CD8-positive, alpha-beta T cell (primary cell): ENCODE measurements at places on chromosomes 12 and 14.
A peak's percentile ranks its signal among the peaks of the same experiment; 100 is the strongest.

DNA sequence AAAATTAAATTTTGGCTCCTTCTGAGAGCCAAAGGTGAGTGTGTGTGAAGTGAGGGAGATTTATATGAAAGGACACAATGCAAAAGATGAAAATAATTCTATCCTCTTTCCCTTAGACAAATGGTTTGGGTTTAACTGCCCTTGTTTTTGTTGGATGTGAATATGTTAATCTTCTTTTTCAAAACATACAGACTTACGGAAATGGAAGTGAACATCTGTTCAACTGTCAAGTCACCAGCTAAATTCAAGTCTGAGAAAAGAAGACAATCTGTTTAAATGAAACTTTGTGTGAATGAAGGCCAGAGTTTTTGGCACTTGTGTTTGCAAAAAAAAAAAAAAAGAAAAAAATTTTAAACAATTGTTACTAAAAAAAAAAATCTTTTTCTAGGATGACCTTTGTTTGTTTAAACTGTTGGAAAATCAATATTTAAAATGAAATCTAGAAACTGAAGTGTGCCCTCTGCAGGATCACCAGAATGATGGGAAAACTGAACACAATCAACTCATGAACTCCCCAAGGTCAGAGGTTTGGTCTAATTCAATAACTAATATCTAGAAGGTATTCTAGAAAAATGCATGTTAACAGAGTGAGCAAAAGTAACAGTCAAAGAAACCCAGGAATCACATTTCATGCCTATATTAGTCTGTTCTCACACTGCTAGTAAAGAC lies 448.8 kb downstream of the FLRT2 start:
- DNase-seq = no peak

DNA sequence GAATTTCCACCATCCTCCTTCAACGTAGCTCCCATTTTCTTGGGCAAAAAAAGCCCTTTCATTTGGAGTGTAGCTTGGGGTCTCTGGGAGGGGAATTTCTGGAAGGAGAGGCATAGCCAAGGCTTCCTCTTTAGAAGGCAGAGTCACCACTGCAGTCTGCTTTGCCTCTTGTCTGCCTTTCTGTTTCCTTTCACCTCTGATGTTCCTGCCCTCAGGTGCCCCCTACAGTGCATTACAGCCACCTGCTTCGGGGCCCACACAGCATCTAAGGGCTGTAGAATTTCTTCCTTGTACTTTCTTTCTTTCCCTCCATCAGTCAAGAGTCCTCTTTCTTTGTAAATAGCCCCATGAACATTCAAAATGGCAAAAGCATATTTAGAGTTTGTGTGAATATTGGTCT lies 1313.9 kb downstream of the TMEM121 start:
- peak; percentile 57 for DNase-seq

- no peak for DNase-seq
Measured at GRCh38 chr12:12938541-12938940, 13.4 kb downstream of the GPRC5D start.

- DNase-seq = no peak
Measured at GRCh38 chr12:25992026-25992782, 33.7 kb downstream of the RASSF8 start.

- no peak for DNase-seq
Measured at GRCh38 chr14:75335571-75335970, 56.9 kb downstream of the FOS start.

- DNase-seq = no peak
Measured at GRCh38 chr12:29054858-29055663, 94.0 kb upstream of the FAR2 start.

GRCh38 chr12:27221625-27222387 lies 22.3 kb upstream of the STK38L start:
- no peak for DNase-seq

DNA sequence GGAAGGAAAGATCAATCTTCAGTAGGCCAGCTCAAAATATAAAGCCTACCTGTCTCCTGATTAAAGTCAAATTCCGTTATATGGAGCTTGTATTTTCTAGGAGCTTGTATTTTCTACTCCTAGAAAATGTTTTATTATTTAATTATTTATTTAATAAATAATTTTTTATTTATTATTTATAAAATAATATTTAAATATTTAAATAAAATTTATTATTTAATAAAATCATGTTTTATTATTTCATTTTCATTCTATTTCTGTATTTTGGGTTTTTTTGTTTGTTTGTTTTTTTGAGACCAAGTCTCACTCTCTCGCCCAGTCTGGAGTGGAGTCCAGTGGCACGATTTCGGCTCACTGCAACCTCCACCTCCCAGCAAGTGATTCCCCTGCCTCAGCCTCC lies 9.7 kb downstream of the OR6C75 start:
- DNase-seq = no peak

- no peak for DNase-seq
Measured at GRCh38 chr14:27727251-27727770, 1039.3 kb upstream of the FOXG1 start.

GRCh38 chr12:109586385-109587296 lies 13.0 kb downstream of the MVK start:
- no peak for DNase-seq

DNA sequence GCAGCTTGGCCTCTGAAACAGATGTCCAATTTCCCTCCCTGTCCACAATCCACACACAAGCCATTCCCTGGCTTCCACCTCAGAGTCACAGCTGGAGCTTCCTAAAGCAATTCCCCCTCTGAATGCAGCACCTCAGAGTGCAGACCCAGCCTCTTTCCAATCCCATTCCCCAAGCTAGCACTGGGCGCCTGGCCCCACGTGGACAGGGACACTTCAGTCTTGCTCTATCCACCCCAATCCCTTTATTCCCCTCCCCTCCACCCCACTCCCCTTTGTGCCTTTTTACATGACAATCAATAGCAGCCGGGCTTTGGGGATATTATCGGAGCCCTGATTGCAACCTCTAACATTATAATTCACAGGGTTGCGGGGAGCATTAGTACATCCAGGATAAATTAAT lies 292.6 kb downstream of the TTC8 start:
- no peak for DNase-seq

- no peak for DNase-seq
Measured at GRCh38 chr14:21405097-21405496, 21.3 kb upstream of the SUPT16H start.

DNA sequence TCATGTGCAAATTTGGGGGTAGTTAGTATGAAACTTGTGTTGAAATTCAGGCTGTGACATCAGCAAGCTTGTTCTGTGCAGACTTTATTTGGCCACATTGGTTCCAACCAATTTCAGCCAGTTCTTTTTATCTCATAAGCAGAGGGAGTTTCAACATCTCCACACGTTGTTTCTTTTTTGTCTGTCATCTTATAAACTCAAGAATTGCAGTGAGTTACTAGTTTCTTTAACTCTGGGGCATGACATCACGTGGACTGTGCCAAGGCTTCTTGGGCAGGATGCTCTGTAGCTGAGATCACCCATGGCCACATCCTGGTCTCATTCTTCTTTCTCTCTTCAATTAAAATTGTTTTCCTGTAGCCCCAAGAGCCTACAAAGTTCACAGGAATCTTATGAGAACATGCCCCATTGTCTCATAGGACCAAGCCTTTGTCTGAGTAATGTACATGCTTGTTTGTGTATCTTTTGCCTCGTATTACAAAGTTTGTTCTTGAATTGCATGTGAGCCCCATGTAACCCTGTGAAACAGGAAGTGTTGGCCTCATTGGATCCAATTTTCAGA lies 982.0 kb upstream of the TMEM132C start:
- no peak for DNase-seq

- DNase-seq = no peak
Measured at GRCh38 chr12:109949089-109949488, 47.1 kb downstream of the GIT2 start.

DNA sequence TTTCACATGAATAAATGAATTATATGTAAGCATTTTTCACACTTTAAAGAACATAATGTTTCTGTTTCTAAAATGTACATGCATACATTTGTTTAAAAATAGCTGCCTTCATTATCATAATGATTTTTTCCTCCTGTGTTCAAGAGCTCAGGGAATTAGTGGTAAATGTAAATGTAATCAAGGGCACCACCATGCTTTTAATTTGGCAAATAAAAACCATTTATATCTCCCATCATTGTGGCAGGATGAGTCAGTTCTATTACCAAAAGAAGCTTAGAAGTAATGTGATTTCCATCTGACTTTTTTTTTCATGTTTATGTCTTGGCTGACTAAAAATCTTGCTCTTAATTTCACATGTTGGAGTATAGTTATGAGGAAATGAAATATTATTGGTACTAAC lies 176.1 kb downstream of the GXYLT1 start:
- DNase-seq = no peak

- no peak for DNase-seq
Measured at GRCh38 chr12:129186952-129187351, 333.7 kb downstream of the GLT1D1 start.

DNA sequence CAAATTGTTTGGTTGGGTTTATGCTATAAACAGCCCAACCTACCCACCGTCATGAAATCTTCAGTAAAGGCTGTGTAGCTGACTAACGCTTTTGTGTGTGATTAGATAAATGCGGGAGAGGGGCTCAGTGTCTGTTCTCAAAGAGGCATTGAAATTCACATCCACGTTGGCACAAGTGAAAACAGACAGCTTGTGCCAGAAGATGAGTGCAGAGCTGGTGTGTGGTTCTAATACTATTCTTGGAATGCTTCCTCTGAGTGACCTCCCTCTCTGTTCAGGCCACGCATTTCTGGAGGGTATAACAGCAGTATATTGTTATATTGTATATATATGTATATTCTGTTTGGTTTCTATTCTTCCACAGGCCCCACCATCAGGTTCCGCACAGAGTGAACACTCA lies 263.8 kb downstream of the APAF1 start:
- DNase-seq = no peak

DNA sequence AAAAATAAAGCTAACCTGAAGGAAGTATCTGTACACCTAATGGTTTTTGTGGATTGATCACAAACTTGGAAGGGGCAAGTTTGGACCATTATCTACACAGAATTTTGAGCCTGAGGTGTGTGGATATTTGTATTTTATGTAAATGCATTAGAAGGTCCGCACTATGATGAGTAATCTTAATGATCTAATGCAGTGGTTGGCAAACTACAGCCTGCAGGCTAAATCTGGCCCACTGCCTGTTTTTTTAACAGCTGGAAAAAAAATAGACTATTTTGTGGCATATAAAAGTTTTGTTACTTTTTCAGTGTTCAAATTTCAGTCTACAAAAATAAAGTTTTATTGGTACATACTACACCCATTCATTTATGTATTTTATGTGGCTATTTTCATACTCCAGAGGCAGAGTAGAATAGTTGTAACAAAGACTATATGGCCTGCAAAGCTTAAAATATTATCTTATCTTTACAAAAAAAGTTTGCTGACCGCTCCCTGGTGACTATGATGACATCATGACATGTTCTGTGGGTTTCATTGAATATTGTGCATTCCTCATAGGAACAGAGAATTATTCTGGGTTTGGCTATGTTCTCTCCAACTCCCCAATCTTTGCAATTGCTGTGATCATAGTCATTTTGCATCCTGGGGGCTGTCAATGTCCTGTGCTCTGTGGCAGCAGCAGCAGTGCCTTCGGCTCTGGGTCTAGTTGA lies 962.6 kb upstream of the FBXO33 start:
- no peak for DNase-seq

- no peak for DNase-seq
Measured at GRCh38 chr12:51974646-51975045, 23.1 kb downstream of the ACVR1B start.

DNA sequence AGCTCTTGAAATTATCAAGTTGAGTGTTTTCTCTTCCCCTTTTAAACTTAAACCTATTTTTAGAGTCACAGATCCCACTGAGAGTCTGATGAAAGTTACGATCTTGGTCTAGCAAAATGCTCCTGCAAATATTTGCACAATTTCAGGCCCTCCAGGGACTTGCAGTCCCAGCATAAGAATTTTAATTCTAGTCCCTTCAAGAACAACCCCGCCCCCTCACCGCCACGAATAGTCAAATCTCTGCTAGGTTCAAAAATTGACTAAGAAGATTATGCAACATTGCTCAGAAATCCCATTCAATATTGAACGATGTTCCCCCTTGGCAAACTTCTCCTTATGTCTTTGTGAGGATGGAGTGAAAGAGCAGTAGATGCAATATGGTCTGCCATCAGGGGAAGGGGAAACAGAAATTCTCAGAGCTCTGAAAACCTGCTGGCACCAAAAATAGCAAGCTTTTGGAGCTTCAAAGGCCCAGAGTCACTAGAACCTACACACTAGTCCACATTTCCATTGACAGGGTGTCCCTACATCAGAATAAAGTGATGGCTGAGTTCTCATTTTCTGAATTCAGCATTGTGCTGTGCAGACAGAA lies 127.5 kb upstream of the CCDC175 start:
- DNase-seq = no peak

DNA sequence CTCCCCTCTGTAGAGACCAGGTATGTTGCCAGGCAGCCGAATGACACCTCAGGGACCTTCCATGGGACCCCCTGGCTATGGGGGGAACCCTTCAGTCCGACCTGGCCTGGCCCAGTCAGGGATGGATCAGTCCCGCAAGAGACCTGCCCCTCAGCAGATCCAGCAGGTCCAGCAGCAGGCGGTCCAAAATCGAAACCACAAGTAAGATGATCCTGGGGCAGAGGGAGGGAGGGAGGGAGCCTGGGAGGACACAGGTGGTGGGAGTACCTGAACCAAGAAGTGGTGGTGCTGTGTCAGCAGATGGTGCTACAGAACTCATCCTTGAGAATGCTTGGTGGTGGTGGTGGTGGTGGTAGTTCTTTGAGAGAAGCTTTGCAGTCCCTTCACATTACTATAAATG lies 1.0 kb downstream of the SMARCD1 start:
- DNase-seq = no peak

- no peak for DNase-seq
Measured at GRCh38 chr14:49553892-49554291, 32.3 kb downstream of the RPS29 start.

GRCh38 chr12:6548966-6549683 lies 6.7 kb downstream of the IFFO1 start:
- no peak for DNase-seq

DNA sequence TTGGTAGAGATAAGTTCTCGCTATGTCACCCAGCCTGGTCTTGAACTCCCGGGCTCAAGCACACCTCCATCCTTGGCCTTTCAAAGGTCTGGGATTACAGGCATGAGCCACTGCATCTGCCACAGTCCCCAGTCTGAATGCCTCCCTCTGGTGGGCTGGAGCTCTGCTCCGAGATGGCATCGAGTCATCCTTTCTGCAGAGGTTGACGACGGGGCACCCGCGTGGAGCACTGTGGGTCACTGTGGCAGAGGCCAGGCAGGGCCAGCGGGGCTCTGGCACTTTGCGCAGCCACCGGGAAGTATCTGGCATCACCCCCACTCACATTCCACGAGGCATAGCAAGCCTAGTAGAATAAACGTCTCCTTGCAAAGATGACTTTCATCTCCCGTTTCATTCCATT lies 163.3 kb upstream of the DIO3 start:
- DNase-seq = no peak

DNA sequence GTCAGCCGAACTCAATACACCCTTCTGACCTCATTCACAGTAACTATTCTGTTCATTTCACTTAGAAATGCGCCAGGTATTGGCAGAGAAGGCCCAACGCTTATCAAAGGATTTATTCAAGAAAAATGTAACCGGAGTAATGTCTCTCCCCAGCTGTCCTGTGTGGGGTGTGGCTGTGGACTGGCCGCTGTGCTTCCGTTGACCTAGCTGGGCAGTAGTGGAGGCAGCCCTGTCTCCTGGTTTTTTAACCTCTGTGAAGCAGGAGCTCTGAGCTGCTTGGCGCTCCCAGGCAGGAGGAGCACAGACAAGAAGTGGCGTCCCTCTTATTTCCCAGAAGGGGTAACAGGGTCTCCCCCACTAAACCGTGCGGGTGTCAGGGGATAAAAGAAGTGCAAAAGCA lies 85.2 kb downstream of the ESR2 start:
- no peak for DNase-seq
